ENCODE measurements at places on chromosomes 7 and 10.

GRCh38 chr7:81956520-81956919 lies 186.7 kb upstream of the HGF start:
- peak; percentile 68 for DNase-seq

GRCh38 chr7:95470452-95470851 lies 15.3 kb upstream of the ASB4 start:
- DNase-seq, result no peak

GRCh38 chr7:92461027-92462003 lies 14.0 kb downstream of the GATAD1 start:
- DNase-seq, result peak; percentile 52

DNA sequence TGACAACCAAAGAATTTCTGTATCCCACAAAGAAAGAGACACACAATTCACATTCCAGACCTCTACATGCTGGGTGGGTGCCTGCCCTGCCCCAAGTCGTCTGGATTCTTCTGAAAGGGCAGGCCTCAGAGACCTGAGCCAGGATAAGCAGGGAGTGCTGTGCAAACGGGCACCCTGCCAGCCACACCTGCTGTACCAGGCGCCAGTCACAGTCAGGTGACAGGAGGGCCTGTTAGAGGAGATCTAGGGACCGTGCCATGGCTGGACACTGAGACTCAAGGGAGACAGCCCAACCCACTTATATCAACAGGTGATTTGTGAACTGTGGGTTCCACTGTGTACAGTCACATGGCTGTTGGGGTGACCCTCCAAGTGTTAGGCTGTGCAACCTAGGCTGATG lies 103.1 kb upstream of the AFAP1L2 start:
- DNase-seq, result no peak

DNA sequence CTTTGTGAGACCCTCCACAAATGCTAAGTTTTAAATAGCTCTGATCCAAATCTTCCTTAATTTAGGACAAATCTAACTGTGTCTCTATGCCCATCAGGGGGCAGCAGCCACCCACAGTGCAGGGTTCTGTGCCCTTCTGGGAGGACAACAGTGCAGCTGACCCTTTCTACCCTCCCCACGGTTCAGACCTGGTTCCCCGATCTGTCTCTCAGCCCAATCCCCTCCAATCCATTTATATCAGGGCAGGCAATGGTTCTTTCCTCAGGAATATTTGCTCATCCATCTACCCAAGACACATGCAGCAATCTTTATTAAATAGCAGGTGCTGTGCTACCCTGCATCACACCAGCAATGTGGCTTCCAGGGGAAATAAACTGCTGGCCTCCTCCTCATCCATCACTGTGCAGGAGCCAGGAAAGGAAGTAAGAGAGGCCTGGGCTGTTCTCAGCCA lies 4.0 kb upstream of the RBM28 start:
- DNase-seq, result peak; percentile 43

- DNase-seq, result no peak
These were observed 24.9 kb downstream of the MBL2 start for GRCh38 chr10:52747694-52748093.

DNA sequence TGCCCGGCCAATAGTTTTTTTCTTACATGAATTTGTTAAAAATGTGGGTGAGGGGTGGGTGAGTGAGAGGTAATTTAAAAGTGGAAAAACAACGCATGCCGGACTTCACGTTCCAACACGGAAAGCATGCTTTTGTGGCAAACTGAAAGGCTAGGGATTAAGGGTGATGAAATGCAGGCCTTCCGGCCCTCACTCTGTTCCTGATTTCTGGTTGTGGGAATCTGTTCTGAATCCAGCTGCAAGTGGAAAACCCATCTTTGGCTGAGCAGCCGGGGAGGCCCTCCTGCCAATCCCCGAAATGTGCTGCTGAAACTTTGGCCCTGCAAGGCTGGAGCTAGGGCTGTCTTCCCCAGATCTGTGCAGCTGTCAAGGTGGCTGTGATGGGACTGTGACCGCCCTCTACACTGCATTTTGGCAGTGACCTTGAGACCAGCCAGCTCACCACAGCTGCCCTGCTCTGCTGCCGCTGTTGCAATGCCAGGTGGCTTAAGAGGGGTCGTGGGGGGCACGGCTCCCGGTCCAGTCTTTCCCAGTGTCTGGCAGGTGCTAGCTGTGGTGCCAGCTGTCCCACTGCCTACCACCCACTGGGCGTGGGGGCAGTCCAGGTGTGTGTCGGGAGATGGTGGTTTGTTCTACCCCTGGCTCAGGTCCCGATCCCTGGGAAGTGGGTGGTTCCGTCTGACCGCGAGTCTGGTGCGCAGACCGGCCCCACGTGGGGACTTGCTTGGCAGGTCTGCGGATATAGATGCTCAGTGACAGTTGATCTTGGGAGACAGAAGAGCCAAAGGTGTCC lies 39.0 kb downstream of the TET1 start:
- DNase-seq, result peak; percentile 26

- no peak for DNase-seq
These were observed 161.9 kb upstream of the ZMIZ1 start for GRCh38 chr10:78906734-78907390.

DNA sequence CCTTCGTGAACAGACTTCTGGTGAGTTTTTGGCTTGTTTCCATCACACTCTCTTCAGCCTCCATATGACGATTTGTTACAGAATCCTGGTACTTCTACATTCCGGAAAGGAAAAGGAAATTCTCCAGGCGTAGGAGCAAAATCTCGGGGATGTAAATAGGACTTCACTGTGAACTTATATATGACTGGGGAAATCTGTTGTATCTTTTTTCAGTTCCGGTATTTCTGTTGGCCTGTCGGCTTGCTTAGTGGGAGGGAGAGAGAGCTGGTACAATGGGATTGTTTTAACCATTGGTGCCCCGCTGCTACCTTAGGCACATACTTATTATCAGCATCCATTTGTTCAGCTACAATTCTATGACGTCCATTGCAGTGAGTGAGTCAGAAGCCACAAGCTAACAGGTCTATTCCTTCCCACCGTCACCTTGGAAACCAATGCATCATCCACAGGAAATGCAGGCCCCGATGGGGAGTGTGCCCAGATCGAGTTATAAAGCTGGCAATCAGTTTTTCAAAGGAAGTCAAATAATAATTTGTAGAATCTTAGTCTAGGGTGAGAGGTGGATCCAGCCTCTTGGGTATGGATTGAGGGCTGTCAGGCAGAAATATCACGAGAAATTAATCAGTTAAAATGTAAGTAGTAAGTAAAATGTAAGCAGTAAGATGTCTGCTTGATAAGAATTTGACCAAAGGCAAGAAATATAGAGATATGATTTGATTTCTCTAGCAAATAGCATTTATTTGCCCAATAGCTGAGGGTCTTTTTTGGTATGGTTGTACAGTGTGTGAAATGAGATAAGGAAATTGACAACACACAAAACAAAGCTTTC lies 92.0 kb upstream of the MKLN1 start:
- DNase-seq, result no peak

- no peak for DNase-seq
These were observed 92.0 kb downstream of the DLG5 start for GRCh38 chr10:77834540-77834939.

DNA sequence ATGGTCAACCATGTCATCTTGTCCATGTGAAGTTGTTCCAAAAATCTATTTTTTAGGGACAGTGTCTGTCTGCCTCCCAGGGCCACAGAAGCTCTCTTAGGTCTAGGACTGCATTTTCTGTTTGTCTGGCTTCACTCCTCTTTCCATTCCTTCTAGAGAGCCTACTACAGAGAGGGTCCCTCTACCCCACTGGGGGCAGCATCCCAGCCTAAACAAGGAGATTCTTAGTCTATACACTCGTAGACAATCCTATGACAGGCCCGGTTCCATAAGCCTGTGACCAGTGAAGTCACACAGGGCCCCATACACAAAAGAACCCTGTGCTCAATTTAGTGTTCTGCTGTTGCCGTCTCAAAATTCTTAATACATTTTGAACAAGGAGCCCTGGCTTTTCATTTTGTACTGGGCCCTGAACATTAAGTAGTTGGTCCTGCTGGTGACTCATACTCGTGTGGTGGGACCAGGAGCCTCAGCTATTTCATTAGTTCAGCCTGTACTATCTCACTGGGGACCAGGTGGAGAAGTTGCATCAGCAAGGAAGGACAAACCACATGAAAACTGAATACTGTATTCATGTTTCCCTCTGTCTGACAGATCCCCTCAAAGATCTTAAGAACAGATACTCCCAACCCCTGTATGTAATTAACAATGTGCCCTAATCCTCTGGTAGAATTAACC lies 23.5 kb upstream of the FAM180A start:
- DNase-seq, result peak; percentile 53

GRCh38 chr7:142420554-142421362 lies 162.9 kb upstream of the PRSS58 start:
- DNase-seq, result no peak

DNA sequence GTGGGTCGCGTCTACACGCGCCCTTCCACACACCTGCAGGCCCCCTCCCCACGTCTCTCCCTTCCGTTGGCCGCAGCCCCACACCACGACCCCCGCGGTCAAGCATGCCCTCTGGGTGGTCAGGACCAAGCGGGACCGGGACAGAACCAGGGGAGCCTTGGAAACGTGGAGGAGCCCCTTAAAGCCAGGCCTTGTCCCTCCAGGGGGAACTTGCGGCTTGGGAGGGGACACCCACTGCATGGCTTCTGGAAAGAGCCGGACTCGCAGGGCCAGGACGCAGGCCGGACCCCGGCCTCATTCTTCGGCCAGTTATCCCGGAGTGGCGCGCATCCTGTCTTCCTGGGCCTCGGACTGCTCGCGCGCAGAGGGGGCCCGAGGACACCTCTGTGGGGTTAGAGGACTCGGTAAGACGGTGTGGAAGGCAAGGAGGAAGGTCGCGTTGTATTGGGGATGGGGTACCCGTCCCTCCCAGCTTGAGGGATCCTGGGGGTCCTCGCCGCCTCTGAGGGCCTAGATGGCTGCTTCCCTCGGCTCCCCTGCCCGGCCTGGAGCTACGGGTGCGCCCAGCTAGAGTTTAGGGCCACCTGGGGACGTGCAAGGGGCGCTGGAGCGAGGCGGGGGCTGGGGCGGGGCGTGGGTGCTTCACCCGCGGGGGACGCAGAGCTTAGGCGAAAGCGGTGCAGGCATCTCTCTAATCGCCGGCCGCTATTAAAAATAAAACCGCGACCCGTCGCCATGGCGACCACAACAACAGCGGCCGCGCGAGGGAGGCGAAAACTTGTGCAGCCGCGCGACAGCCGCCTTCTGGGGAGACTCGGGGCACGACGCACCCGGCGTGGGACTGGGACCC lies 1.8 kb upstream of the PDGFA start:
- peak; percentile 43 for DNase-seq

DNA sequence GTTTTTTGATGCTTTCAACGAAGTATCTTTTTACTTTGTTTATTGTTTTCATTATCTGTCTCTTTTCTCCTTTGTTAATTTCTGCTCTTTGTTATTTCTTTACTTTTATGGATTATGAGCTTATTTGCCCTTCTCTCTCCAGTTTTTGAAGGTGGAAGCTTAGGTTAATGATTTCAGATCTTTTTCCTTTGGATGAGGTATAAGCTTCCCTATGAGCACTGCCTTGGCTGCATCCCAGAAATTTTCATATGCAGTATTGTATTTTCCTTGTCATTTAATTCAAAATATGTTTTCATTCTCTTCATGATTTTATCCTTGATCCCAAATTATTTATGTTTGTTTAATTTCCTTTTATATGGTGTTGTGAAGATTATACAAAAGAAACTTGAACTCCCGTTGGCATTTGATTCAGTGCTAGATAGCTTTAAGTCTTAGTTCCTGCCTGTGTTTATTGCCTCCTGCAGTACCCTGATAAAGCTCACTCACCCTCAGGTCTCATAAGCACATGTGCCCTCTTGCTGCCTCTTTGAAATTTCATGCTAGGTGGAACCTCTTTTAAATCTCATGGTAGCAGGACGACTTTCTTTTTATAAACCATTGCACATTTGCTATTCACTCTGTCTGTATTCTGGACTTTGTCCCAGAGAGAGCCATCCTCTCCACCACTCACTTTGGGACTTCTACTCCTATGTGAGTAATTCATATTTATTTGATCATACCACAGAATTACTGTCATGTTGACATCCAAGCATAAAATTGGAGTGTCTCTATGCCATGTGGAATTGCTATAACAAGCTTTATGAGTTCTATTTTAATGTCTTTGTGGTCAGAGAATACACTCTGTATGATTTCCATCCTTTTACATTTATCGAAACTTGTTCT lies 23.0 kb upstream of the CEP41 start:
- no peak for DNase-seq

GRCh38 chr7:41573862-41574261 lies 129.0 kb downstream of the INHBA start:
- DNase-seq, result no peak

DNA sequence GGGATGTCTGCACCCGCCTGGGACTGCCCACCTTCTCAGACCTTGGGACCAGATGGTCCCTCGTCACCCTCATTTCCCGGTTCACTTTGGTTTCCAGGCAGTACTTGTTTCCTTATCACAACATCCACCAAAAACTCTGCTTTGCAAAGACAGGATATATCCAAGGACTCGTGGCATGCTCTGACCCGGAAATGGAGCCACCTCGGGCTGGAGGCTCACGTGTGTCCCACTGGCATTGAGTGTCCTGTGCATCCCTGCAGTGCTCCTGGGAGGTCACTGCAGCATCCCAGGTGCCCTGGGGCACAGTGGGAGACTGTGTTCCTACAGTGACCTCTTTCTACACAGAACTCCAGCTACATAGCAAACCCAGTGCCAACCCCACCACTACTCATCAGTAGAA lies 611.9 kb upstream of the FOXK1 start:
- no peak for DNase-seq

DNA sequence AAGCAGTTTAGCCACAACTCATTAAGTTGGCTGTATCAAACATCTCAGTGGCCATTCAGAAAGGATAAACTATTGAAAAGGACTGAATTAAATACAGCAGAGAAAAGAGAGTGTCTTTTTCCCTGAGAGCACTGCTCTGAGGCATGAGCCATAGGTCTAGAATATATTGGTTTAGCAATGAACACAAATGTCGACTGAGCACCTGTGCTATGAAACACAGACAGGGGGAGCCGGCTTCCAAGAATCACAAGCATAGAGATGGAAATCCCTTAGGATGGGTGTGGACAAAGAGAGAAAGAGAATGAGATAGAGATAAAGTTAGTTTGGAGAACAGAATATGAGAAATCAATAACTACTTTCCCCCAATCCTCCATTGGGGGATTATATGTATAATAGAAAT lies 54.8 kb downstream of the DGKI start:
- DNase-seq, result no peak

GRCh38 chr7:135420786-135421185 lies 89.1 kb downstream of the CNOT4 start:
- no peak for DNase-seq

GRCh38 chr10:125379592-125379991 lies 219.2 kb upstream of the CTBP2 start:
- no peak for DNase-seq

DNA sequence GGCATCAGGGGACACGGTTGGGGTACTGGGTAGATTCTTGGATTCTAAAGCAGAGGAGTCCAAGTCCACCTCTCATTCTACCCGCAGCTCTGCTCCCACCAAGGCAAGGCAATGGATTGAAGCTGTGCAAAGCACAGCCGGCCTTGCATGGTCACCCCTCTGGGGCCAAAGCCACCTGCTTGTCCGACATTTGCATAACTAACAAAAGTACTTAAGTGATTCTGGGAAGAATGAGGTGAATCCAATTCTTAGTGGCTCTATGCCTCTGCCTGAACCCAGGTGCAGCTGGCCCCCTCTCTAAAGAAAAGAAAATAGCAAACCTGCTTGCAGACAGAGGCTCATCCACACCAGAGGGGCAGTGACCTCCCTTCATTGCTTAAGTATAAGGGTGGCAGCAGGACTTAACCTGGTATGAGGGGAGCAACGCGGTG lies 10.7 kb upstream of the COBL start:
- no peak for DNase-seq

Measured in NCI-H524 (cell line).